PC-3 (cell line): ENCODE measurements at places on chromosomes 3 and 15. TPM values are rescaled to one million over a fixed set of nuclear protein-coding genes. Genes with fewer than 3 reads are reported as not detected.

- H3K4me3 ChIP-seq: no peak overlapping the region
- DNase-seq: no peak
- no peaks in the 10 kb centered on the region for H3K4me1 ChIP-seq
- H3K27ac ChIP-seq: no peak overlapping the region
- H3K27me3 ChIP-seq: no peaks in the 10 kb centered on the region
- H3K36me3 ChIP-seq: no peaks in the 10 kb centered on the region
These were observed 197.3 kb upstream of the HES1 start for GRCh38 chr3:193938613-193939012.

GRCh38 chr3:143850877-143851276 lies 2.6 kb upstream of the SLC9A9 start:
- H3K27ac ChIP-seq: no peak overlapping the region
- DNase-seq: no peak
- no peak overlapping the region for H3K4me3 ChIP-seq
- no peaks in the 10 kb centered on the region for H3K36me3 ChIP-seq

- H3K27ac ChIP-seq: no peak overlapping the region
- H3K27me3 ChIP-seq: no peaks in the 10 kb centered on the region
- no peaks in the 10 kb centered on the region for H3K36me3 ChIP-seq
- DNase-seq: no peak
- no peak overlapping the region for H3K4me3 ChIP-seq
These were observed 9.9 kb downstream of the DNASE1L3 start for GRCh38 chr3:58200846-58201355.

GRCh38 chr3:29156086-29156715 lies 124.7 kb upstream of the RBMS3 start:
- no peaks in the 10 kb centered on the region for H3K36me3 ChIP-seq
- H3K27me3 ChIP-seq: no peaks in the 10 kb centered on the region
- DNase-seq: no peak
- no peak overlapping the region for H3K27ac ChIP-seq
- H3K4me3 ChIP-seq: no peak overlapping the region

- no peaks in the 10 kb centered on the region for H3K36me3 ChIP-seq
- H3K27ac ChIP-seq: peak overlapping the region; percentile 74
- no peaks in the 10 kb centered on the region for H3K27me3 ChIP-seq
- H3K4me3 ChIP-seq: no peak overlapping the region
These were observed 121.4 kb upstream of the PHLDB2 start for GRCh38 chr3:111737706-111738086.

DNA sequence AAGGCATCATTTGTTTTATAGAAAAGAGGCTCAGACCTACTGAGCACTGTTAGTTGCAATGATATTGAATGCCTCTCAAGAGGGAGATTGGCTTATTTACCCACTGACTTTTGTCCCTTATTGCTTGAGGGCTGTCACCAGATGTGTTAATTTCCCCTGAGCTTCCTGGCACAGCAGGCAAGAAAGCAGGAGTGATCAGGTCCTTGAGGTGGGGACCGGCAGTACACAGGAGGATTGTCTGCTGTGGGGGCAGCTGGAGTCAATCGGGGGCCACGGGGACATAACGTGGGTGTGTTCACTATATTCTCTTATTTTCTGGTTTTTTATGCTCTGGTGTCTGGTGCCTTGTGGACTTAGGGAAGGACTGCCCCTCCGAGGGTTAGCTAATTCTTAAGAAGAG lies 44.6 kb downstream of the GASK1A start:
- H3K36me3 ChIP-seq: no peaks in the 10 kb centered on the region
- H3K27ac ChIP-seq: no peak overlapping the region
- H3K27me3 ChIP-seq: no peaks in the 10 kb centered on the region
- no peak overlapping the region for H3K4me3 ChIP-seq

GRCh38 chr3:104554425-104554824 lies 812.3 kb upstream of the ALCAM start:
- H3K27me3 ChIP-seq: no peaks in the 10 kb centered on the region
- H3K36me3 ChIP-seq: no peaks in the 10 kb centered on the region
- no peak for DNase-seq
- no peak overlapping the region for H3K27ac ChIP-seq
- no peak overlapping the region for H3K4me3 ChIP-seq

GRCh38 chr3:103385961-103386656 lies 951.3 kb downstream of the ZPLD1 start:
- no peak for DNase-seq
- H3K36me3 ChIP-seq: no peaks in the 10 kb centered on the region
- no peak overlapping the region for H3K27ac ChIP-seq
- H3K4me3 ChIP-seq: no peak overlapping the region
- H3K27me3 ChIP-seq: peaks cover 3% of the 10 kb centered on the region; the same call in 1 of the 2 replicates

SNAPC5 gene
- 34.1 and 38.2 TPM in 2 replicates for total RNA-seq

AMIGO3 gene
- total RNA-seq: 1.8 and 2.1 TPM in 2 replicates

PEX11A gene
- total RNA-seq: 7.8 and 9.7 TPM in 2 replicates
